ENCODE measurements at places on chromosomes 6 and 20.
A peak's percentile ranks its signal among the peaks of the same experiment; 100 is the strongest.

DNA sequence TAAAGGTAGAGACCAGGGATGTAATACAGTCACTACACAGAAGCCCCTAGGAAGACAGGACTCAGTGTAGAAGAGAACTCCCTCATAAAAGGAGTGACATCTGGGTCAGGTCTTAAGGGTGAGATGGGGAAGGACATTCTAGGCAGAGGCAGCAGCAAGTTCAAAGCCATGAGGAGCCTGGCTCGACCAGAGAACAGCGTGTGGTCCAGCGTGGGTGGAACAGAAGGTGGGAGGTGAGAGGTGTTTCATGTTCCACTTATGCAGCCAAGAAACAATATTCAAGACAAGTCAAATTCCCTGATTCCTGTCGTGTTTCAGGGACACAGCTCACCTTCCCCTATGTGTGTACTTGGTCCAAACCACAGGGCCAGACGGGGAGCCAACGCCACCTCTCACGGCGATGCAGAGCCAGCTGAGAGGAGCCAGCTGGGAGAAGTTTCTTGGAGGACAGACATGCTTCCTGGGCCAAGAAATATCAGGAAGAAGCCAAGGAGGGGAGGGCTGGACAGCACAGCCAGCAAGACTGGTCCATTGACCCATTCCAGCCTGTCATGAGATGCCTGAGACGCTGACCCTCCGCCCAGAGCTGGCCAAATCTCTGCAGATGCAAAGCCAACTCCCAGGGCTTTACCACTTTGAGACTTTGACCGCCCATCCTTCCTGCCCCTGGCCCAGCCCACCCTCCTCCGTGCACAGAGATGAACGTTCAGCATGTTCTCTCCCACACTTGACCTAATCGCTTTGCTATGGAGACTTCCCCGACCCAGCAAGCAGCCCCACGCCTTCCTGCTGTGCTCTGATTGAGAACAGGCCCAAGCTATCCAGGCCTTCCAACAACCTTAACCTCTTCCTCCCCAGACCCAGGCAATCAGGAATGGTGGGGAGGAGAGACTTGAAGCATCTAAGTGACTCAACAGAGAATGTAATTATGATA is 113.8 kb downstream of the PRND start:
- DNase-seq = no peak

DNA sequence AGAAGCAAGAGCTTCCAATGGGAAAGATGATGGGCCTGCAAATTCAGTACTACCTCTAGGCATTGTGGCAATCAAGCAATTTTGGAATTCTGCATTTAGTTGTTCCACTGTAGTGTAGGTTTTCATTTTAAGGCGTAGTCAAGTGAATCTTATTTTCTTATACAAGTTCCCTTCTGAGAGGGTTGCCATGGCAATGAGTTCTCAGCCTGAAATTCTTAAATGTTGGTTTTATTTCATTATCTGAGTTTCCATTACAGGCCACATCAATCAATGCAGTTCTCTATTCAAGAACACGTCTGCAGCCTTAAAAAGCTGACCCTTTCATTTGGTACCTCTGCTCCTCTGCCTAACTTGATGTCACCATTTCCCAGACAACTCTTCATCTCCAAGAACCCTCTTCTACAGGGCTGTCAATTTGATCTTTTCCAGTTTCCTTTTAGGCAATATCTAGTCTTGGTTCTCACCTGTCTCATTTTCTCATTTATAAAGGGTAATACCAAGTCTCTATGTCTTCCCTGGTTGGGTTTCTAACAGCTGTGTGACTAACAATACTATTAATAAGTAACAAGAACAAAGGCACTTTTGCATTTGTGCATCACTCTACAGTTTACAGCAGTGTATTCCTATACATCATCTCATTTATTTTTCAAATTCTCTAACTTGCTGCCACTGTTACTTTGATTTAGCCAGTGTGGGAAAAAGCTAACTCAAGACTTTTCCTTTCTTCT is 898.2 kb upstream of the FLRT3 start:
- DNase-seq = no peak

GRCh38 chr20:9723501-9724202 is 115.2 kb downstream of the PAK5 start:
- no peak for DNase-seq

- DNase-seq = no peak
These were observed 44.5 kb downstream of the MYLIP start for GRCh38 chr6:16173167-16173940.

DNA sequence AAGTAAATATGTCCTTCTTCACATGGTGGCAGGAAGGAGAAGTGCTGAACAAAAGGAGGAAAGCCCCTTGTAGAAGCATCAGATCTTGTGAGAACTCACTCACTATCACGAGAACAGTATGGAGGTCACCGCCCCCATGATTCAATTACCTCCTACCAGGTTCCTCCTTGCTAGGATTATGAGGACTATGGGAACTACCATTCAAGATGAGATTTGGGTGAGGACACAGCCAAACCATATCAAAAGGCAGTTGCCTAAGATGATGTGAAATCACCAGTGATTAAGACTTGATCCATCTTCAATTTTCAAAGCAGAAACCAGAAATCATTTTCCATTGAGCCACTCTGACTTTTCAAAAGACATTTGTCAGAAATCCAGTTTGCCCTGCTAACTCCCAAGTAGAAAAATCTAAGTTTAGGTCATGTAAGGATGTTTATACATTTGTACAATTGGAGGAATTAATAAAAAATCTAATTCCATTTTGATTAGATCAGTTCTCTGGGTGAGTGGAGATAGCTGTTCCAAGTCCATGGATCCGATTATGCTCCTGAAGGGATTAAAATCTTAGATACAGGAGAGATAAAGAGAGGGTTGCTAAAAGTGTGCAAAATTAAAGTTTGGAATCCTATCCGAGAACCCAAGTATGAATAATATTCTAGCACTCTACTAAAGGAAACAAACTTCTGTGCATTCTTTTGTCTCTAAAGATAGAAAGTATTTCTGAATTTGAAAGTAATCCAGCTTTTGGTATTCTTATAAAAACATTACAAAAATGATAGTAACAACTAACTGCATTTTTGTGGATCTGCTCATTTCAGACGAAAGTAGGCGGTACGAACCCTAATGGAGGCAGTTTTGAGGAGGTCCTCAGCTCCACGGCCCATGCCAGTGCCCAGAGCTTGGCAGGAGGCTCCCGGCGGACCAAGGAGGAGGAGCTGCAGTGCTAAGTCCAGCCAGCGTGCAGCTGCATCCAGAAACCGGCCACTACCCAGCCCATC is 39.5 kb downstream of the HDDC2 start:
- peak; percentile 74 for DNase-seq

GRCh38 chr20:5198651-5198924 is 71.8 kb downstream of the CDS2 start:
- DNase-seq = no peak

DNA sequence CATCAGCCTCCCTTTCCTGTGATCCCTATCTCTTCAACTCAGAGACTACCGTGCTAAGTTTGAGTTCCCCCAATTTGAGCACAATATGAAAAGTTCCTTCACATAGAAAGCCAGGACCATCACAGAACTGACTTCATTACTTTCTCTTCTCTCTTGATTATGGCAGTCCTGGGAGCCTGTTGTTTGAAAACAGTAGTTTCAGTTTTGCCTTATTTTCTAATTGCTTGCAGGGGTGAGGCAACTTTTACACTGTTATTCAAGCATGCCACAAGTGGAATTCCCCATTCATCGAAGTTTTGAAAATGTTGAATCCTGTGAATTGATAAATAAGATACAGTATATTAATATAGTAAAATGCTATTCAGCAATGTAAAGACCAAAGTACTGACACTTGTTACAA is 569.7 kb upstream of the MARCKS start:
- no peak for DNase-seq

GRCh38 chr6:72916906-72917305 is 295.0 kb downstream of the KCNQ5 start:
- no peak for DNase-seq

- DNase-seq = no peak
These were observed 11.8 kb upstream of the TUBB2B start for GRCh38 chr6:3239110-3239830.

GRCh38 chr6:113461153-113461932 is 395.8 kb upstream of the MARCKS start:
- no peak for DNase-seq

GRCh38 chr6:25122001-25122400 is 157.2 kb upstream of the CARMIL1 start:
- peak; percentile 36 for DNase-seq

DNA sequence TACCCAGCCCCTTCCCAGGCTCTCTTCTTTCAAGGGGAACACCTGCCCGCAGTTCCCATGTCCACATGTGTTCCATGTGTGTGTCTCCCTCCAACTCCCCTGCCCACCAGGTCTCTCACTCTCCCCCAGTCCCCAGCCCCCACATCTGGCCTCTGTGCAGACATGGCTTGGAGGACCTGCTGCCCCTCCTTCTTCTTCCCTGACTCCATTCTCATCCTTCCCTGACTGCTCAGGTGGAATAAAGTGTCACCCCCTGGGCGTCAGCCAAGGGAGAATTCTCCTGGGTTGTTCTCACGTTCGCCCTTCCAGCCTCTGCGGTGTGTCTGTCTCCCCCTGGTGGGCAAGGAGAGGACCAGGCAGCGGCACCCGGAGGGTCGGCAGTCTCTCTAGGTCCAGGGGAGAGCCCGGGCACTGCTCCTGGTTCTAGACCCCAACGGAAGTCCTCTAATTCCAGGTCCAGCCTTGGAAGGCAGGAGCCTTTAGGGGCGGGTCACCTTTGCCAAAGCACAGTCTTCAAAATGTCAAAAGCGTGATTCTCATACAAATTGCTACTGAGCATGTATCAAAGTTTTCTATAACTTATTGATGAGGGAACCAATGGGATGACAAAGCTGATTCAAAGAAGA is 50.5 kb downstream of the EBF4 start:
- peak; percentile 63 for DNase-seq

GRCh38 chr6:145327586-145327985 is 407.7 kb downstream of the EPM2A start:
- no peak for DNase-seq

- DNase-seq = peak; percentile 44
These were observed 33.8 kb upstream of the IGF2R start for GRCh38 chr6:159935065-159935464.

DNA sequence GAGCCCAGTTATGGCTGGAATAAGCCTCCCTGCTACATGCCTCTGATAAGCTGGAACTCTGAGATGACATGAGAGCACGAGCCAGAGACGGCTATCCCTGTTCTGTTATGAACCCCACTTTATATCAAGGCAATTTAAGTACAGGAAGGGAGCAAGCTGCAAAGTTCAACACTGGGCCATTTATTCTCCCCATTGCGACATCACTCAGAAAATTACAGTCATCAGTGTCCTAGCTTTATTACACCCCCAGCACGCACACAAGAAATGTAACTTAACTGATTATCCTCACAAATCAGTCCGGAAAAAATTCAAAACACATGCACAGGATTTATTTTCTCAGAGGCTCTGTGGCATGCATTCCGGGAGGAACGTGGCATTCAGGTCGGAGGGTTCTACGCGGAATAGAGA is 125.3 kb upstream of the SLC2A12 start:
- DNase-seq = peak; percentile 64

GRCh38 chr20:34363465-34364222 is 571 bp downstream of the ITCH start:
- peak; percentile 36 for DNase-seq

GRCh38 chr6:42091718-42092023 is 41.3 kb downstream of the TAF8 start:
- DNase-seq = no peak

GRCh38 chr20:61538183-61538942 is 286.3 kb downstream of the CDH4 start:
- no peak for DNase-seq

DNA sequence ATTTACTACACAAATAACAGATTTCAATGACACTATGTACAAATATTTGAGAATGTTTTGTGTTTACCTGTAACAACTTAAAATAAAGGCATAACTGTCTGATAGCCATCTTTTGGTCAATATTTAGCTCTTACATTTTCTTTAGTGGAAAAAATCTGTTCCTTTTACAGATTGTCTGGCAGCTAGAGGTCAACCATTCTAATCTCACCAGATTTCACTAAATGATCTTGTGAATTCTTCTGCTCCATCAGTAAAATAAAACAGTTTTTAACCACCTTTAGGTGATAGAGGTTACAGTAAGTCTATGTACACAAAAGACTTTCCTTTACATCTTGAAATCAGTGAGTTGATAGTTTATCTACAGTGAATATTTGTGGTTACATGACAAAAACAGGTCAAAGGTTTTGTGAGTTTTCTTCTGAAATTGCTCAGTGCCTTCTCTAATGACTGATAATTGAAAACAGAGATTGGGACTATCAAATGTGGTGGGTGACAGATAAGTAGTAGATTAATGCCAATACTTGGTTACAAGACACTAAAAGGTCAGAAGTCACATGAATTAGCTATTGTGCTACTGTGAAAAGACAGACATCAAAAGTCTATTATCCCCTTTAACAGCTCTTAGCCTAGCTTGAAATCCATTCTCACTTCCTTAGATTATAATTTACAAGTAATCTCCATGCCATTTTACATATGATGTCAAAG is 47.4 kb downstream of the BMP5 start:
- DNase-seq = peak; percentile 51

DNA sequence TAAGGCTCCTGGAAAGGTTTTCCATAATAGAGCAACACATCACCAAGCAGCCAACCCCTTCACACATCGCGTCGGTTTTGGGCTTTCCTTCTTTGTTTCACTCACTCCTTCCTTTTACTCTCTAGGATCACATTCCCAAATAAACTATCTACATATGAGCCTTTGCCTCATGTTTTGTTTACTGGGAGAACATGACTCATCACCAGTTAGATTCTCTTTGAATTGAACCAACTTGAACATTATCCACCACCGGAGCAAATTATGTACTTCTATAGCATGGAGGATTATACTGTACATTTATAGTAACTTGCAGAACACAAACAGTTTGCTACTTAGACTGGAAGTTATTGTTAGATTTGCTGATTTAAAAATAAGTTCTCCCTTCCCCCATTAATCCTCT is 41.0 kb downstream of the SAMD5 start:
- DNase-seq = no peak

GRCh38 chr6:154381548-154381947 is 24.9 kb upstream of the IPCEF1 start:
- DNase-seq = no peak

DNA sequence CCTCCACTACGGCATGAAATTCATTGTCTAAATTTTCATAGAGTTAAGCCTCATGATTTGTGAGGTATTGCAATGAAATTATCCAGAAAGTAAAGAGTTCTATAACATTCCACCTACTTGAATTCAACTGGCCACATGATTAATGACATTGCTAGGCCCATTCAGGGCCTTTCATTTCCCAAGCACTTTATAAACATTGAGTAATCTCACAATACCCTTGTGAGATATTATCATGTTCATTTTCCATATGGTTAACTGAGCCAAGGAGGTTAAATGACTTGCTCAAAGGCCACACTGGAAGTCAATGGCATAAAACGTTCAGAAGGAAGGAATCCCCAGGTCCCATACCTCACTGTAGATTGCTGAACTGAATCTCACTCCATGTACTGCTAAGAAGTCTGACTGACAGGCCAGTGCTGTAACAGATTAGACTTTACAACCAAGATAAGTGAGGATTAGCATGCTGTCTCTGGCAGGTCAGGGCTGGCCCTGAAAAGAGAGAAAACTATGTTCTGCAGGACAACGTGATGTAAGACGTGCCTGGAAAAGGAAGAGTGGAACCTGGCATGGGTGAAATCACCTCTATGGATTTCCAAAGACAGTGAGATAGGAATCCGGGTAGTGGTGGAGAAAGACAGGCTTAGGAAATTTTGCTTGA is 75.9 kb upstream of the SPACA1 start:
- no peak for DNase-seq

GRCh38 chr6:25301362-25301761 is 22.2 kb downstream of the CARMIL1 start:
- DNase-seq = no peak

GRCh38 chr20:25116739-25117458 is 35.0 kb upstream of the VSX1 start:
- DNase-seq = no peak

All from EL (cell line).